ENCODE measurements at places on chromosomes 4 and X.

- no peak for DNase-seq
Observed at GRCh38 chr4:1676605-1677525, 7.2 kb downstream of the FAM53A start.

DNA sequence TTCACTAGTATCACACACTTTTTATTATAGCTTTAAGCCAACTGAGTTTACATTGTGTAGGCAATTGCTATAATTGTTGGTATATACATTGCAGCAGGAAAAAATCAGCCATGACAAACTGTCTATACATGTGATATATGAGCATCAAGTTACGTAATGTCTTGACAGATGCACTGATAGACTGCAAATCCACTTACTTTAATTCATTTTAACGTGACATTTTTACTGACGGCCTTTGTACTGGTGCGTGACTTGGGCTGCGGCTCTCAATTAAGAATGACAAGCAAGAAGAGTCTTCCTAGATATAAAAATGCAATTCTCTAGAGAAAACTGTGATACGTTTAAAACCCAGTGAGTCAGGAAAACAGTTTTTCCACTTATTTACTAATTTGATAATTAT lies 143.8 kb downstream of the ACTRT1 start:
- DNase-seq = no peak

DNA sequence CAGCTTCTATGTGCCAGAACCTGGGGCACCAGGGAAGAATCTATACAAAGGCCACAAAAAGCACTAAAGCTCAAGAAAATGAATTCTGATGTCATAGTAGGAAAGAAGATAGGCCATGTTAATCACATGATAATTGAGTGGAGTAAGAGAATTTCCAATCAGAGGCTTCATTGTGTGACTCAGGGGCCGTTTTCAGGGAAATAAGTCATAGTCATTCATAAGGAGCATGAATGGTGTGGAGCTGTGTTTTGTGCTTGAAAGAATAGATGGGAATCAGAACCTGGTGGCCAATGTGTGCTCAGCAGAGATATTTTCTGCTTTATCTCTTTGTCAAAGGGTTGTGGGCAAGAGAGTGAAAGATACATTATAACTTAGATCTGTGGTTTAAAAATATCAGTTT lies 102.4 kb upstream of the ZDHHC15 start:
- no peak for DNase-seq

DNA sequence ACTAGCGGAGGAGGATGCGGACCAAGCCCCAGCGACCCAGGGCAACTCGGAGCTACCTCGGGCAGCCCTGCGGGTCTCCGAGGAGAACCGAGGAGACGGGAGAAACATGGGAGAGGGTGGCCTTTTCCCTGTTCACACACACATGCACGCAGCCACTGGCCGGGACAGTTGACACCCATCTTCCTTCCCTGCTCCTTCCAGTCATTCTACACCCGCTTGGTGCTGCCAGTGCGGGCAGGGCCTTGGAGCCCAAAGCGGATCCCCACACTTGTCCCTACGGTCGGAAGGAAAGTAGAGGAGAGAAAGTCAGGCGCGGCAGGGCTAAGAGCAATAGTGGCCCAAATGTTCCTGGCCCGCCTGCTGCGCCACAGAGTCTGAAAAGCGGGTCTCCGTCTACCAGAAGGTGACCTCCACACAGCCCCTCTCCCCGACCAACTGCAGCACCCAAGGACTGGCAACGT lies 1.1 kb upstream of the PPP3CA start:
- DNase-seq = no peak

- no peak for DNase-seq
Observed at GRCh38 chr4:27218013-27218412, 357.4 kb downstream of the STIM2 start.

- DNase-seq = no peak
Observed at GRCh38 chrX:97597954-97598353, 714.2 kb downstream of the RPA4 start.

DNA sequence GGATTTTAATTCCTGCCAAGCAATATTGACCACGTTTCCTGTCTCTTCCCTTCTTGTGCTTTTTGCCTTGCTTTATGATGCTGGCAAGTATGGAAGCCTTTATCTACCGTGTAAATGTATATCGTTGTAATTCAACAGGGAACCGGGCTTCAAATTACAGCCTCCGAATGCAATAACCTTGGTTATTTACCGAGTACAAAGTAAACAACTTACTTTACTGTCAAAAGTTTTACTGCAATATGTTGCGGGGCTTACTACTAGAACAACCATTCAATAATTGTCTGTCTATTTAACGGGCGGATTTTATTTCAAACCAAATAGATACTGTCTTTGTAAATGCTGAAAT lies 73.1 kb downstream of the PALLD start:
- DNase-seq = no peak

DNA sequence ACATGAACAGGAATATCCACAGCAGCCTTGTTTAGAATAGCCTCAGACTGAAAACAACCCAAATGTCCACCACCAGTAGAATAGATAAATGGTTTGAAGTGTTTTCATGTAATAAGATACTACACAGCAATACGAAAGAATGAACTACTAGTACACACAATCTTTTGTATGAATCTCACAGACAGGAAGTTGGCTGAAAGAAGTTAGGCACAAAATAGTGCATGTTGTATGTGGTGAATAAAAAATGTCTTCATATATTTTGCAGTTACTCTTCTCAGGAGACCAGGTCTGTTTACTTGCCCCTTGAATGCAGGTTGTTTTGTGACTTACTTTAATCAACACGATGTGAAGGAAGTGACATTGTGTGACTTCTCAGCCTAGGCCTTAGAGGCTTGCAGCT lies 75.9 kb upstream of the LEF1 start:
- DNase-seq = no peak

DNA sequence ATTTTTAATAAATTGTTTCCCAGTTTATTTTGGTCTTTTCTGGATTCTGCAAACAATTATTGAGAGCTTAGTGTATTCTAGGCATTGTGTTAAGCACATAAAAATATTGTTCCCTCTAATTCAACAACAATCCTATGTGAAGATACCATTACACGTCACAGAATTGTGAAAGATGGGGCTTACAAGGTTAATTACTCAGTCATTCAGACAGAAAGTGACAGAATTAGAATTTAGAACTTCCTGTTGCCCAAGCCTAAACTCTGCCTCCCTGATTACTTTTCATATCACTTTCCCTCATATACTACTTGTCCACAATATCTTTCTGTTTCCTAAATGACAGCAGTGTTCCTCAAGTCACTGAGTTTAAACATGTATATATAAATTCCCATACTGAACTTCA lies 186.7 kb upstream of the VEGFC start:
- DNase-seq = no peak

DNA sequence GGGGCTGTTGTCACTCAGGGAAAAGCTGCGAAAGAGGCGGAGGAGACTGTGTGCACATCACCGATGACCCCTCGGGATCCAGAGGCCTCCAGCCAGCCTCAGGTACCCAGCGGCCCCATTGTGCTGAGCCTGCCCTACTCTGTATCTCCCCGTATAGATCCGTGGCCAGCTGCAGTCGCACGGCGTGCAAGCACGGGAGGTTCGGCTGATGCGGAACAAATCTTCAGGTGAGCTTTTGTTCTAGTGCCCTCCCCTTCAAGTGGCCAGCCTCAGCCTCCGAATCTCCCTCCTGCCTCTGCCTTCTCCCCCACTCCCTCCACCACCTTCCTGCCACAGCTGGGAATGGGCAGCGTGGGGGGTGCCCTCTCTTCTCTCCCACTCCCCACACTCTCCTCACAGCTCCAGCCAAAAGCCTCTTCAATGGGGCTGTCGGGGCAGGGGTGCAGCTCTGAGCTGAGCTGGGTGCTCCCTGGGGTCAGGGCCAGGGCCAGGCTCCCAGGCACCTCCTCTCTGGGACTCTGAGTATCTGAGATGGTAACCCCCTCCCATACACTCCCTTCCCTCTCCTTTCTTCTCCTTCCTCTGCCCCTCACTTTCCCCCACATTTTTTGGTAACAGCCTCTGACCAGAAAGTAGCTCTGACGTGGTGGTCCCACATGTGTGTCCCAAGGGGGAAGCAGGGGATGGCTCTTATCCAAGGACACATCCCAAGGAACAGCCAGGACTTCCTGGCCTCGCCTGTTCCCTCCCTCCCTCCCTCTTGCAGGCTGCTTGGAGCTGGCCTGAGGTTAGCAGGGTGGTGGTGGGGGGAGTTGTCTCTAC lies 20.4 kb upstream of the UBA1 start:
- DNase-seq = no peak

DNA sequence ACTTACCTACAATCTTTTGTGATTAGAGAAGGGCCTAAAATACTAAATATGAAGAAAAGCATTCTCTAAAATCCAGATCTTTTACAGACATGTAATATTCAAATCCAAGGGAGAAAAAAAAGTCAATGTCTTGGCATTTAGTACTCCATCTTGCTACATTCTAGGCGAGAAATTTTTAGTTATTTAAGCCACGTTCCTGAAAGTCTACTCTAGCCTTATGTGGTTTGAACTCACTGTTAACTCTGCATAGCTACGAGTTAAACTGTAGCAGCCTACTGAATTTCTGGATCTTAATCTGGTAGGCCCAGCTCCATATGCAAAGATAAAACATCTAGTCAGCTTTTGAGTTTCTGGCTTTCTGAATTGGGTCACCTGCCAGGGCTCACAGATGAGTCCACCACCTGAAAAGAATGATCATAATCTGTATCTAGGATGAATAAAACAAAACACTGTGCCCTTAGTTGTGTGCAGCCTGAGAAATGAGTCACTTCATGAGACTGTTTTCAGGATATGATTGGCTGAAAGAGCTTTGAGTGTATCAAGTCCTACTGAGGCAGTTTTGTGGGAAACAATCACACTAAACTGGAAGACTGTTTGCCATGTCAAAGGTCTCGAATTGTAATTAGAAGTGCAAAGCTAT lies 3.2 kb upstream of the NEK1 start:
- DNase-seq = no peak

GRCh38 chrX:7115557-7115956 lies 32.0 kb upstream of the STS start:
- no peak for DNase-seq

DNA sequence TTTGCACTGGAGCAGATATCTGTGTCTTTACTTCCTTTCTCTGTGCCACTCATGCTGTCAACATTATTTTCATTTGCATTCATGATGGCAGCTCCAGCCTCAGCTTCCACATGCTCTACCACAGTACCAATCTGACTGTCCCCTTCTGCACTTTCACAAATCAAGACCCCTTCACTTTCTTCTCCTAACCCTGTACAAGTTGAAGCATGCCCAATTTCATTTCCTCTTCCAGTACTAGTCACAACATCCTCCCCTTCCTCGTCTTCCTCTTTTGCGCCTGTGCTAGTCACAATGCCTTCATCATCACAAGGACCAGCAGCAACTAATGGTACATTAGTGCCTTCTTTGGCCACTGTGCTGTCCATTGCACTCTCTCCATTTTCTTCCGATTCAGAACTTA lies 26.5 kb downstream of the BOD1L1 start:
- DNase-seq = no peak

- DNase-seq = no peak
Observed at GRCh38 chrX:151596282-151596681, 32.8 kb downstream of the PASD1 start.

- no peak for DNase-seq
Observed at GRCh38 chr4:31351695-31352094, 631.5 kb downstream of the PCDH7 start.

DNA sequence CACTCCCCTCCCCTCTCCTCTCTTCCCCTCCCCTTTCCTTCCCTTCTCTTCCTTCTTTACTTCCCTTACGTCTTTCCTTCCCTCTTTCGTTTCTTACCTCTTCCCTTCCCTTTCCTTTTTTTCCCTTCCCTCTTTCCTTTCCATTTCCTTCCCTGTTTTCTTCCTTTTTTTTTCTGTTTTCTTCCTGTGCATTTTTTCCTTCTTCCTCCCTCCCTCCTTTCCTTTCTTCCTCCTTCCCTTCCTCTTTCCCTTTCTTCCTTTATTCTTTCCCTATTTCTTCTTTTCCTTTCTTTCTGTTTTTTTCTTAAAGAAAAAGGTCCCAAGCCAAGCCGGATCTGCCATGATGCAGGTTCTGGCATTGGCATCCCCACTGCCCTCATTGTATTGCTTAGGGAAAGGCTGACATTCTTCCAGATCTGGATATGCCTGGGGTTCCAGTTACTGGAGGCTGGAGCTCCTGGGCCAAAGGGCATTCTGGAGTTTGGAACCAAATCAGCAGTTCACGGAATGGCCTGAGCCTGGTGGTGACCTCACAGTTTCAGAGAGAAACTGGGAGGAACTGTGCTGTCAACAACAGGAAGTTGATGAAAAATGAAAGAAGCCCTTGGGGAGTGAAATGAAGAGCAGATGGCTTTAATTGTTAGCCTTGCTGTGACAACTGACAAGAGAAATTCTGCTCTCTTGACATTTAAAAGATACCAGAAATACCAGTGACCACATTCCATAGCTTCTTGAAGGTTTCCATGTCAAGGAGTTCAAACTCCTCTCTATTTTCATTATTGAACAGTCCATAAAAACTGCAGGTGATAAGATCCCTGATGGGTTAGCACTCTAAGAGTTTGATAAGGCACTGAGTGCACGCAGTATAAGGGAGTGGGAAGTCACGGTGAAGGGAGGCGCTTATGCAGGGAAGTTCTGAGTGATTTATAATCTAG lies 622.1 kb downstream of the SPRY1 start:
- peak; percentile 5 for DNase-seq

GRCh38 chrX:25020391-25020904 lies 4.7 kb upstream of the ARX start:
- DNase-seq = no peak

DNA sequence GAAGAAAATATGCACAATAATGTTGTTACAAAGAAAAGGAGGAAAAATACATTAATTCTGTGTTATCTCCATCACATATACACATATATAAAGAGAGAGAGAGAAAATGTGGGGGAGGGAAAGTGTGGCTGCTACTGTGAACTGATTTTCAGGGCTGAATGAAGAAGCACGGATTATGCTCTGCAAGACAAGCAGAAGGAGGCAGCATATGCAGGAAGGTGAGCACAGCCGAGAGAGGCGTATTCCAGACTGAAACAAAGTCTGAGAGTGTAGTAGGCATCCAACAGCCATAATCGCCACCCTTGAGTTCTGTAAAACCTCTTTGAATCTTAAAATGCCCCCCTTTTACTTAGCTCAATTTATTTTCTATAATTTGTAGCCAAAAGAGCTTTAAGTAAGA lies 1081.8 kb upstream of the GRID2 start:
- no peak for DNase-seq
